ENCODE measurements at places on chromosomes 4 and X.

GRCh38 chr4:4402966-4403365 lies 16.1 kb downstream of the NSG1 start:
- no peak for DNase-seq

- no peak for DNase-seq
These were observed 202.4 kb upstream of the ZIC3 start for GRCh38 chrX:137363559-137363958.

GRCh38 chr4:30863021-30863420 lies 142.9 kb downstream of the PCDH7 start:
- no peak for DNase-seq

DNA sequence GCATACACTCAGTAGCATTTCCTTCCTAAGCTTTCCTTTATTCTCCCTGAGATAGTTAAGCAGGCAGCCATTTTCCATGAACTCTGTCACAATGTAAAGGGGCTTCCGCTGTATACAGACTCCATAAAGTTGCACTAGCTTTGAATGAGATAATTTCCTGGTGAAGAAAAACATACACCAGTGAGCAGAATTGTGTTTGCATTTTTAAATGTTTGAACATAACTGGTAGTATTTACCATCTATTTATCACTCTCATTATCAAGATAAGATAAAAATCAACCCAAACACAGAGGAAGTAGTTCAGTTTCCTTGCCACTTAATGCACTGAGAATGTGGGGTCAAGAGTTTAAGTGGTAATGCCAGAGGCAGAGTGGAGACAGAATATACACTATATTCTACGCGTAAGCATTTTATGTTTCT lies 54.1 kb downstream of the TXK start:
- no peak for DNase-seq

- no peak for DNase-seq
These were observed 36.0 kb upstream of the ARSJ start for GRCh38 chr4:114015444-114015899.

DNA sequence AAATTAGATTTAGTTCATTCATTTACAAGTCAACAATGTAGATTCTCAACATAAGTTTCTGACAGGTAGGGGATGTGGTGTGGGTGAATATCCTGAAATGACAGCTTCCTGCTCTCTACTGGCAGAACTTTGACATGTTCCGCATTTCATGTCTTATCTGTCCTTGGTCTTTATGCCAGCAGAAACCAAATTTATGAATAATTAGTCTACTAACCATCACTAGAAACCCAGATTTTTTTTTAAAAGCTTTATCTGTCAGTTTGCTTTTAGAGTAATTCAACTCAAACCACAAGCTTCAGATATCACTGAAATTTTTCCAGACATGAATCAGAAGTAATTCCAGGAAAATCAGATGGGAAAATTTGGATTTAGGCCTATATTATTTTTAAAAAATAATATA lies 17.9 kb downstream of the COQ2 start:
- DNase-seq: no peak

Data from activated CD8-positive, alpha-beta memory T cell treated with anti-CD3 and anti-CD28 coated beads for 1 hour (primary cell).